Fibroblast of gingiva (primary cell): ENCODE measurements at places on chromosomes 12 and 14.

DNA sequence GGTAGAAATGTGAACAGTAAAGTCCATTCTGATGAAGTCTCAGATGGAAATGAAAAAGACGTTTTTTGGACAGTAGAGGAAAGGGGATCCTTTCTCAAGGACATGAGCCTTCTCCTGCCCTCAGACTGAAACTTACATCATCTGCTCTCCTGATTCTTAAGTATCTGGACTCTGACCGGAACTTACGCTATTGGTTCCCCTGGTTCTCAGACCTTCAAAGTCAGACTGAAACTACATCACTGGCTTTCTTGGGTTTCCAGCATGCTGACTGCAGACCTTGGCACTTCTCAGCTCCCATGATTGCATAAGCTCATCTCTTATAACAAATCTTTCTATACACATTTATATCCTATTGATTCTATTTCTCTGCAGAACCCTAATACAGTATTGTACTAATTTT lies 291.0 kb downstream of the SNAPC1 start:
- DNase-seq, result no peak

DNA sequence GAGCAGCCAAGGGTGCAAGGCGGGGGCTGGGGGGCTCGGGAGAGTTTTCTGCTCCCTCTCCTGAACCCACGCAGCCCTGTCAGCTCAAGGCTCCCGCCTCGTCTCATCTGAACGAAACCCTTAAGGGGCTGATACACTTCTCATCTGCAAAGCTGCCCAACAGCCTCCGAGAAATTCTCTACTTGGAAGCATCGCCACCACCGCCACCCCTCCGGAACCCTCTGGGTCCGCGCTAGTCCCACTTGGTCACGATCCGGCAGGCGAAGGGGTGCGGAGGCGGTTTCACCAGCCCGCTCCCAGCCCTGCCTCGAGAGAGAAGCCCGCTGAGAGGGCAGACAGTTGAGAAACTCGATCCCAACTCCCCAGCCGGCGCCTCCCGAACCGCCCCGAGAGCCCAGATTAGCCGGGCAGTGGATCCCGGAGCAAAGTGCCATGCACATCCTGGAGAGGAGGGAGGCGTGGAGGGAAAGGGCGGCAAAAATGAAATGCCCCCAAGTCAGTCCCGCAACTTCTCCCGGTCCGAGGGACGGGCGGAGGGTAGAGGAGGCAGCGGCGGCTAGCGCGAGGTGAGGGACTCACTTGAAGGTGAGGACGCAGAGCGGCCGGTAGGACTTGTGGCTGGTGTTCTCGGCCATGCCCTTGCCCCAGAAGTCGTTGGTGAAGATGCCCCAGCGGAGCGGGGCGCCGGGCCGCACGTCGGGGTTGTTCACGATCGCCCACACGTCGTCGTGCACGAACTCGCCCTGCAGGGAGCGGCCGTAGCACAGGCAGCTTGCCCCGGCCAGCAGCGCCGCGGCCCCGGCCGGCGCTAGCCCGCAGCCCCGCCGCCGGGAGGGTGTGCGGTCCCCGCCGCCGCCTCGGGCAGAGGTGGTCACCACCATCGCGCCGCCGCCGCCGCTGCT lies 620 bp downstream of the TMTC1 start:
- peak; percentile 62 for DNase-seq

DNA sequence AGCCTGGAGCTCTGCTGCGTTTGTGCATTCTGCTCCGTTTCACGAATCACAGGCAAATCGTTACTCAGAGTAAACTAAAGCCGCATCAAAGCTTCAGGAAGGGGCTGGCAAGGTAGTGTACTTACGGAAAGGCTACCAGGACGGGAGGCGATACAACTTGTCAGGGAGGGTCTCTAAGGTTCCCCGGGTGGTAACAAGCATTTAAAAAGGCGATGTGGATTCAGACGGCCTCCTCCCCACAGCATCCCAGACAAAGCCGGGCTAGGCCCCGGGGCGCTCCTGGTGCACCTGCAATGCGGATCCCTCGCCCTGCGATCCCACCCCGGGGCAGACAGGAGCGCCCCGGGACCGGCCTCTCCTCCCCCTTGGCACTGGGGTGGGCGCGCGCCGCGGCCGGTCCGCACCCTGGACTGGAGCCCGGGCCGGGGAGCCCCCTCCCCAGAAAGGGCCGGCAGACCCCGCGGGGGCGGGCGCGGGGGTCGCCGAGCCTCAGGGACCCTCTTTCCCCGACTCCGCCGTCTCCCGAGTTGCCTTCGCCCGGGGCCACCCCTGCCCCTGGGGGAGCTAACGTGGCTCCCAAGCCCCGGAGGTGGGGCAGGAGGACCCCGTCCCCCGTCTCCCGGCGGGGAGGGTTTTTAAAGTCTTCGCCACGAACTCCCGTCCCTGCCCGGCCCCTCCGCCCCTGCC lies 718 bp downstream of the CCDC92 start:
- peak; percentile 8 for DNase-seq

DNA sequence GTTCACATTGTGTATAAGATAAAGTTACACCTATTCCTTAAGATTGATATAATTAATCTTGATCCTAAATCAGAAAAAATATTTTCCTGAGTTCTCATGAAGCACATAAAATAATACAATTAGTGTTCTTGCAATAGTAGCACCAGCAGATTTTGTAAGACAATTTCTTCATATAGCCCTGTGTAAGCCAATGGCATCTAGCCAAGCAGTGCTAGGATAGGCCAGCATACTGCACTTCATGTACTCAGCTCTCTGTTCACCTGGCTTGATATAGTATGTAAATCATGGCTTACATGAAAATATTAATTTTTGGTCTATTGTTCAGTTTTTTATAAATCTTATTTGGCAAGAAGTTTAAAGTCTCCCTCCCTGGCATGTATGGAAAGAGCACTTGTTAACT lies 1.9 kb downstream of the KLRF2 start:
- peak; percentile 10 for DNase-seq

- no peak for DNase-seq
Observed at GRCh38 chr14:64942531-64943111, at the start of gene GPX2. Gene GPX2 (minus strand): TSS chr14:64942745. CDS start chr14:64942726, 19 bp downstream.

DNA sequence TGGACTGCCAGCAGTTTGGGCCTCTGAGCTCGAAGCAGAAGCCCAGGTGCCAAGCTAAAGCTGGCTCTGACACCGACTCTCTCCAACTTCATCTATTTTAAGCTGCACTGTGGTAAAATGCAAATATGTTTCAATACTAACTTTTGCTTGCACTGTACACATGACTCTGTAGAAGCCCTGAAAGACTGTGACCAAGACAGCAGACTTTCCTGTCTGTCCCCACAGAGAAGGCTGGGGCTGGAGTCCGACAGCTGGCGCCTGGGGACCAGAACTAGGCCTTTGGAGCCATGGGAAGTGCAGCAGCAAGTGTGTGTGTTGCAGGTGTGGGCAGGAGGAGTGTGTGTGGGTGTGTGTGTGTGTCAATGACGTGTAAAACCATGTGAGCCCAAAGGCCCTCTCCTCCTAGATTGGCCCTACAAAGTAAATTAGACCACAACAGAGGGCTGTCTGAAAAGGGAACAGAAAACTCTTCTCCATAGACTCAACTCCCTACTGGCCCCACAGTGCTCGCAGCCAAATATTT lies 16.4 kb upstream of the RAB35 start:
- no peak for DNase-seq

- no peak for DNase-seq
Observed at GRCh38 chr12:99271071-99271470, 376.5 kb upstream of the GARIN6 start.

- no peak for DNase-seq
Observed at GRCh38 chr14:102947321-102948103, 25.0 kb downstream of the AMN start.

DNA sequence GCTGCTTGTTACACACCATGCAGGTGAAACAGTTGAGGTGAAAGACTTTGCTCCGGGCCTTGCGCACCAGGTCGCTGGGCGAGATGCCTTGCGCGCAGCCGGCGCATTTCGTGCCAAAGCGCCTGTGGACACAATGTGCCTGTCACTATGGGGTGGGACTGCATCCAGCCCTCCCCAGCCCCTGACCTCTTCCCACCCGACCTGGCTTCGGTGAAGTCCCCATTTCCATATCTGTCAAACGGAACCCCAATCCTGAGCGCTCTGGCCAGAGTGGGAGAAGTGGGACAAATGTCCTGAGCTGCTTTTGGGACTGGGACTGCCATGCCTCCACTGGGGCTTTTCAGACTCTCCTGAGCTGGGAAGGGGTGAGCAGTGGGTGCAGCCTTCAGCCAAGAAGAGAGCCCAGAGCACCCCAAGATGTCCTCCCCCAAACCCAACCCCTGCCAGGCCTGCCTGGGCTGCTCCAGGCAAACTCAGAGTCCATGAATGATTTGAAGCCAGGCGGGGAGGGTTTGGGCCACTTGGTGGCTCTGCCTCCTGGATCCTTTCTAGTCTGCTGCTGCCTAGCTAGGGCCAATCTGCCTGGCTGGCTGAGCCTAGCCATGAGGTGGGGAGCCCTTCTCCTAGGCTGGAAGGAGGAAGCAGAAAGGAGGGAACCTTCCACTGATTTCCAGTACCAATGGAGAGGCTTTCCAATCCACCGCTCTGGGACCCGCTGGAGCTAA lies 2.3 kb downstream of the LHX5 start:
- DNase-seq, result no peak

DNA sequence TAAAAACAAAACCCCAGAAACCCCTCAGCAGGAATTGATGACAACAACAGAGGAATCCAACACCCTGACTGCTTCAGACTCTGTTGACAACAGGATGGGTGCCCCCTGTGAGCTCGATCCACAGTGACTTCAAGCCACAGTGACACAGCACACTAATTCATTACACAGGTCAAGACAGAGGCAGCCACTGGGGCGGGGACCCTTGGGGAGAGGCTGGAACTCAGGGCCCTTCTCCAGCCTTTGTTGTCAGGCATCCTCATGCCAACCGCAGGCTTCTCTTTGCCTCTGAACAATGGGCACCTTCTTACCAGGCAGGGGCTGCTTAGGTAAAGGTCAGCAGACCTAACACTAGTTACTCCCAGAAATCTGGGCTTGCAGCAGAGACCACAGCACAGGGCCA lies 37.6 kb downstream of the ACADS start:
- DNase-seq, result no peak

- no peak for DNase-seq
Observed at GRCh38 chr14:85016496-85016895, 513.4 kb upstream of the FLRT2 start.

- DNase-seq, result no peak
Observed at GRCh38 chr14:94677213-94677612, 65.0 kb downstream of the SERPINA3 start.

DNA sequence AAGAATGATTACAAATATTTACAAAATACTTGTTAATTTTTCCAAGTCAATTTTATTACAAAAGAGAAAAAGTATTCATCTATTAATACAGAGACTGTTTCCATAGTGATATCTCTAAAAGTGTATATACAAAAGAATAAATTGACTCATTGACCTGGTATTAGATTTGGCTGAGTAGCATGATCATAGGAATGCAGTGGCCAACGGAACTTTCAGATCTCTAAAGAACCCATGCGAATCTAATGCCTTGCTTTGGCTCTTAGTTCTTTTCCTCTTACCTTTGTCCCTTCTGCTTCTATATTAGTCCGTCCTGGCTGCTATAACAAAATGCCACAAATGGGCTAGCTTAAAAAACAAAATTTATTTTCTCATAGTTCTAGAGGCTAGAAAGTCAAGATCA lies 717.8 kb downstream of the TMTC2 start:
- no peak for DNase-seq

DNA sequence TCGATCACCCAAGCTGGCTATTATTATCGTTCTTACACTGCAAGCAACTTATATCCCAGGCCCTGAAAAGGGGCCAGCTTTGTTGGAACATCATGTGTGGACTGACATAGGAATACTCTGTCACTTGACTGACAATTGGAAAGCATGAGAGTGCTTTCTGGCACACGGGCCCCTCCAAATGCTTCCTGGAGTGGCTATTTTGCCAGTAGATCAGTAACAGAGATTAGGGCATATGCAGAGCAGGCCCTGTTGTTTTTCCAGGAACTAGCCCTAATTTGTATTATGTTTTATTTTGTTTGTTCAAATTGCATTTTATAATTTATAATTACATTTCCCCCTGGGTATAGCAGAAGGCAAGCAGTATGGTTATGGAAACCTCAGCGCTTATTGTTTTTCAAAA lies 170.1 kb upstream of the FRMD6 start:
- DNase-seq, result no peak

DNA sequence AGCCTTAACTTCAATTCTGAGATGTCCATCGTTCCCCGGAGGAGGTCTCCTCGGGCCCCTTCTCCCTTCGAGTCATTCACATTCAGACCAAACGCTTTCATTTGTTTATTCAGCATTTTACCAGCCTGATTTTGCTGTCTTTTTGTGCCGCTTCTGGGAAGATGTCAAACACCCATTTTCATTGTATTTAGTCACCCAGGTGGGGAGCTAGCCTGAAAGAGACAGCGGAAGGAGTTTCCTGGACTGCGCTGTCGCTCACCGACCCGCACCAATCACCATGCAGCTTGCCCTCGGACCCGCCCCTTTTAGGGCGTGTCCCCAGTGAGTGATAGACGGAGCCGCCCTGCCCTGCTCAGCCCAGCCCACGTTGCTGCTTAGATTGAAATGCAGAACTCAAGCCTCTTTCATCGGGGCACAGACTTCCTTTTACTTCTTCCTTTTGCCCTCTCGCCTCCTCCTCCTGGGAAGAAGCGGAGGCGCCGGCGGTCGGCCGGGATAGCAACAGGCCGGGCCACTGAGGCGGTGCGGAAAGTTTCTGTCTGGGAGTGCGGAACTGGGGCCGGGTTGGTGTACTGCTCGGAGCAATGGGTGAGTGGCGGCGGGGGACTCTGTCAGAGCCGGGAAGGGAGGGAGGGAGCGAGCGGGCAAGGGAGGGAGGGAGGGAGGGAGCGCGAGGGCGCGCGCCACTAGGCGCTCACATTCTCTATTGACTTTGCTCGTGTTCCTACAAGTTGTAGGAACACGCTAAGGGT lies at the start of gene PAX9:
TSS of gene PAX9 (plus strand) at position 355 of the 752 bp plus-strand sequence. CDS start at position 585, 230 bp downstream.
- peak; percentile 97 for DNase-seq

GRCh38 chr12:89038831-89039512 lies 313.3 kb downstream of the DUSP6 start:
- no peak for DNase-seq

DNA sequence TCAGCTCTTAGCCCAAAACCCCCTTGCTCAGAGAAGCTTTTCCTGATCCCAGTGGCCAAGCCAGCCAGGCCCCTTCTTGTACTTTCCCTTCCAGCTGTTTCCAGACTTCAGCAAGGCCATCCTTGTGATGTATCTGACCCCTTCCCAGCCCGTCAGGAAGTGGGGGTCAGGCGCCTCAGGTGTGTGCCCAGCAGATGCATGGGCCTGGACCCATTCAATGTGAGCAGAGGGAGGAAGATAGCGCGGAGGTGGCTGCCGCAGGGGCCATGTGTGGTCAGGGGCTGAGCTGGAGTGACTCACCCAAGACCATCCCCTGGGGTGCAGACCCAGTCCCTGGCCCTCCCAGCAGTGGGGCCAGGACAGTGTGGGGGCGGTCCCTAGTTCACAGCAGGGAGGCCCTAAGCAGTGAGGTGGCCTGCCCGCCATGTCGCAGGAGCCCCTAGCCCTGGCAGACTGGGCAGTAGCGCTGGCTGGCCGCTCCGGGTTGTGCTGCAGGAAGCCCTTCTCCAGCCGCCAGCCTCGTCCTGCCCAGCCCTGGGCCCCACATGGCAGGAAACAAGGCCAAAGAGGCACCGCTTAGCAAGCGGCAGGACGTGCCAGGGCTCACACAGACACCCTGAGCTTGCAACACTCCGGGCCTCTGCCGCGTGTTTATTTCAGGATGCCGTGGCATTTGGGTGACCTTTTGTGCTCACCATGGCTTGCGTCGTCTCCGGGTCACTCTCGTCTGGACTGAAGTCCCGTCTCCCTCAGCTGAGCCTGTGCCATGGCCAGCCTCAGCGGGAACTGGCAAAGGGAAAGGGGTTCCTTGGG lies 12.0 kb downstream of the ADSS1 start:
- peak; percentile 95 for DNase-seq
